ENCODE measurements at places on chromosomes 16 and 17.
A peak's percentile ranks its signal among the peaks of the same experiment; 100 is the strongest.

DNA sequence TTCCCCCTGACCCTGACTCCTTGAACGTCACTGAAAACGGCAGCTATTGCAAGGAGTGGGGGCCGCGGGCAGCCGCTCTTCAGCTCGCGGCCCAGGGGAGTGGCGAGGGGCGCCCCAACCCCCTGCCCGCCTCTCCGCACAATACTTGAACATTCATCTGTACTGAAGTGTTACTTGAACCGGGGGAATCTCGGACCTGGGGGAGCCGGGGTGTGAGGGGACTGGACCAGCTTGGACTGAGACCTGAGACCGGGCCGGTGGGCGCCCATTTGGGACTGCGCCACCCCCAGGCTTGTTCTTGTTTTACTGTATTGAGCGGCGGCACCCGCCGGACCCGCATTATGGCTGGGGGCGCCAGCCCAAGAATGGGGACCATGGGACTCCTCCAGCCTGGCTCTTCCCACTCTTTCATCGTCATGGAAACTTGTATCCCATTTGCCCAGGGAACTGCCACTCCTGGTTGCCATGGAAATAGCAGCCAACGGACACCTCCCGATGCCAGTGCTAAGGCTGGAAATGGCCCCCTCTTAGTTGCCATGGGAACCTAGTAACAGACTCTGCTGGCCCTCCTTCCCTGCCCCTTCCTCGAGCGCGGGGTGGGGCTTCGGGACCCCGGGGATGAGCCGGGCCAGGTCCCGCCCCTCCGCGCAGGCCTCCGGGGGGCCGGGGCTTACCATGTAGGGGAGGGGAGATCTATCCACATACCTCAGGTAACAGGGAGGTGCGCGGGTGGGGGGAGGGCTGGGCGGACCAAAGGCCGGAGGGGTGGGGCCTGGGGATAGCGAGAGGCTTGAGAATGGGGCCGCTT lies 805 bp upstream of the ORAI3 start:
- H3K4me1 ChIP-seq: peaks cover 16% of the 10 kb centered on the region
- no peak for DNase-seq
- H3K27me3 ChIP-seq: no peaks in the 10 kb centered on the region
- H3K27ac ChIP-seq: no peak overlapping the region
- peaks cover 33% of the 10 kb centered on the region for H3K36me3 ChIP-seq

GRCh38 chr17:30279156-30279555 lies 12.6 kb downstream of the BLMH start:
- no peak overlapping the region for H3K27ac ChIP-seq
- H3K4me3 ChIP-seq: no peak overlapping the region
- DNase-seq: no peak
- H3K36me3 ChIP-seq: peaks cover 90% of the 10 kb centered on the region
- H3K4me1 ChIP-seq: no peaks in the 10 kb centered on the region

DNA sequence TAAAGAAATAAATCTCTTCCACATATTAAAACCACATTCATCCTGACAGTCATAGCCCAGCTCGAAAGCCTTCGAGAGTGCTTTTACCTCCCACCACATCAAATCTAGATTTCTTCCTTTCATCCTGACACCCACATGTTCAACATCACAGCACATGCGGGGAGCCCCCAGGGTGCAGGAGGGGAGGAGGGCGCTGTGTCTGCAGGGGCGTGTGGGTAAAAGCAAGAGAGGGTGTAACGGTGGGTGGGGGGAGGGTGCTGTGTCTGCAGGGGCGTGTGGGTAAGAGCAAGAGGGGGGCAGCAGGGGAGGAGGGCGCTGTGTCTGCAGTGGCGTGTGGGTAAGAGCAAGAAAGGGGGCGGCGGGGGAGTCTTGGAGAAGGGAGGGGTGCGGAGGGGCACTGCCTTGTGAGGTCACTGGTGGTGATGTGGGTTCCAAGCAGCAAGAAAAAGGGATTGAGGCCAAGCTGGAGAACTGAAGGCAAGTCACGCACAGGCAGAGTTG lies 34.7 kb downstream of the ADCY9 start:
- no peaks in the 10 kb centered on the region for H3K27me3 ChIP-seq
- peak overlapping the region; percentile 47 for H3K4me3 ChIP-seq
- H3K4me1 ChIP-seq: peaks cover 43% of the 10 kb centered on the region
- H3K27ac ChIP-seq: peak overlapping the region; percentile 48
- DNase-seq: peak; percentile 49

DNA sequence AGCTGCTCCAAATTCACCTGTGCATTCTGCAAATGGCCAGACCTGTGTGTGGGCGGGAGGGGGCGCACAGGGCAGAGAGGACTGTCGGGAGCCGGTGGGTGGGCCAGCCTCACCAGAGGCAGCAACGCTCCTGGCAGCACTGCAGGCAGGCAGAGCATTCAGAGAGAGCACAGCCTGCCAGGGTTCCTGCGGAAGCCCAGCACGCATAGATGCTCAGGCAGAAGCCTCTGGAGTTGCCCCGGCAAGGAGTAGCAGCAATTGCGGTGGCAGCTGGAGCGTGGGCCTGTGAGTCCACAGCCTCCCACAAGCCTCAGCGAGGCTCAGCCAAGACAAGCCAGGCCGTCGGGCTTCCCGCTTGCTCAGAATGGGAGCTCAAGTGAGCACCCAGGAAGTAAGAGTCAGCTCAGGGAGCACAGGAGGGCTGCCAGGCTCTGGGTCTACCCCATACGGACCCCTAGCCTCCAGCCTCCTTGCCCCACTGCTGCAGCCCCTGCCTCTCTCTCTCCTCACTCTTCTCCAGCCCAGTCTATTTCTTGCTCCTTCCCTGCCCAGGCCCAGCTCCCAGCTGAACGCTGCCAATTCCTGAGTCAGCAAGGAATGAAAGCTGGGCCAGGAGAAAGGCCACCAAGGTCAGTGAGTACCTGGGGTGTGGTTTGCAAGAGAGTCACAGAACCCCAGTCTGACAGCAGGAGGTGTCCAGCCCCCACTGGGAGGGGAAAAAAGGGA lies 9.6 kb downstream of the EMC6 start:
- H3K27me3 ChIP-seq: no peaks in the 10 kb centered on the region
- peaks cover 51% of the 10 kb centered on the region for H3K36me3 ChIP-seq
- peak overlapping the region; percentile 76 for H3K27ac ChIP-seq
- H3K4me1 ChIP-seq: peaks cover 8% of the 10 kb centered on the region
- DNase-seq: no peak
- no peak overlapping the region for H3K4me3 ChIP-seq

DNA sequence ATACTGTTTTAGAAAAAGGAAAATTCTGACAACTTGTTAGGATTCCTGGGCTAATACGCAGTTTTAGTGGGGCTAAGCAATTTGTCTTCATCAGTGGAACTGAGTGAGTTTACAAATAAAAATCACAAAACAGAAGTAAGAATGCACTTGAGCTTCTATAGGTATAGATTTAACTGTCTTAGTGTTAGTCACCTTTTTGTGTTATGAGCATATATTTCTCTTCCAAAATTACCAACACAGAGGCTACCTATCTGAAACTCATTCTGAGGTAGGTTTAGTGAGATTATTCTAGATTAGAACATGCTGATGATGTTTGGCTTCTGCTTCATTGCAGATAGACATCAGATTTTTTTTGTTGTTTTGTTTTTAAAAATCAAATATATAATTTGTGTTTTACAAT lies 23.2 kb downstream of the METTL9 start:
- no peak overlapping the region for H3K4me3 ChIP-seq
- no peaks in the 10 kb centered on the region for H3K27me3 ChIP-seq
- H3K27ac ChIP-seq: peak overlapping the region; percentile 40
- no peak for DNase-seq

- peak; percentile 49 for DNase-seq
- no peaks in the 10 kb centered on the region for H3K36me3 ChIP-seq
- peaks cover 11% of the 10 kb centered on the region for H3K4me1 ChIP-seq
- no peak within 1 kb of the TSS for H3K27ac ChIP-seq
Measured at GRCh38 chr16:68737046-68737729, at the start of gene CDH1. TSS of gene CDH1 (plus strand) at chr16:68737292. CDS start at chr16:68737416, 124 bp downstream.

DNA sequence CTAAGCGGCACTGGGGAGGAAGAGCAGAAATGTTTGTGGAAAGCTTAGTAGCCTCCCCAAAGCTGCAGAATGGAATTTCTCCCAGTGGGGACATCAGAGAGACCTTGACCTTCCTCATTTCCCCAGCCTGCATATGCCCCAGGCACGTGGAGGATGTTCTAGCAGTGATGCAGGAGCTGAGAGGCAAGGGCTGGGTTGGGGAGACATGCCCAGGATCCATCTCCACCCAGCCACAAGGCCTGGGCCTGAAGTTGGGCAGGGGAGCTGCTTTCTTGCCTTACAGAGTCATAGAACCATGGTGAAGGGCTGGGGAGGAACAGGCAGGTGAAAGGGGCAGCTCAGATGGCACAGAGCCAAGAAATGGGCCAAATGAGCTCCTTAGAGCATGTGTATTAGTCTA lies 104.0 kb downstream of the TMEM132E start:
- H3K27me3 ChIP-seq: peaks cover 52% of the 10 kb centered on the region
- no peak overlapping the region for H3K27ac ChIP-seq
- DNase-seq: no peak

DNA sequence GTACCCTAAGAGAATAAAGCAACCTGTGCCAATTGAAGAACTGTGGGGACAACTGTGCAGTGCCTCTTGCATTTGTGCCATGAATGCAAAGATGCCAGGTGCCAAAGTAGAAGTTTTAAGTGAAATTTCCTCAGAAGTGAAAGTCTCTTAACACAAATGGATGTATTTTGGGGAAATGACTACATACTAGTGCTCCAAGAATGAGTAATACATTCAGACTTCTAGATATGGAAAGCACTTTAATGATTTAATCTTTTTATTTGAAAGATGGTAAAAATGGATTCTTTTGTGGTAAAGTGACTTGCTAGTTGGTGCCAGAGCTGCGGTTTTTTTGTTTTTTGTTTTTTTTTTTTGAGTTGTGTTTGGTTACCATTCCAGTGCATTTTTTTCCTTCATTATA lies 15.0 kb downstream of the UTP18 start:
- peaks cover 97% of the 10 kb centered on the region for H3K36me3 ChIP-seq
- no peak overlapping the region for H3K4me3 ChIP-seq
- peak overlapping the region; percentile 75 for H3K27ac ChIP-seq

DNA sequence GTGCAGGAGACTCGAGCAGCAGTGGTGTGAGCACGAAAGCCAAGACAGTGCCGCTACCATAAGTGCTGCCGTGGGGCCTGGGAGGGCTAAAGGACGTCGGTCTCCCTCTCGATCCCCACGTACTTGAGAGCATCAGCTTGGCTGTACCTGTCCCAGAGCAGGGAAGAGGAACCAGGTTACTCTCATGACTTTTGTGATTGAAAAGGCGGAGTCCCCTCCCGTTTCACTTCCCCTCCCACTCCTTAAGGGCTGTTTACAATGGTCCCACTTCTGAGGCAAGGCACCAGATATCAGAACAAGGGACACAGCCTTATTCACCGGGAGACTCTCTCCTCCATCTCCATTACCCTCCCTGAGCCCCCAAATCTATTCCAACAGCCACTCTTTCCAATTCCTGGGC lies 20.1 kb downstream of the CNTNAP1 start:
- no peak overlapping the region for H3K4me3 ChIP-seq
- H3K4me1 ChIP-seq: peaks cover 25% of the 10 kb centered on the region
- H3K27me3 ChIP-seq: no peaks in the 10 kb centered on the region
- H3K27ac ChIP-seq: no peak overlapping the region
- DNase-seq: no peak

DNA sequence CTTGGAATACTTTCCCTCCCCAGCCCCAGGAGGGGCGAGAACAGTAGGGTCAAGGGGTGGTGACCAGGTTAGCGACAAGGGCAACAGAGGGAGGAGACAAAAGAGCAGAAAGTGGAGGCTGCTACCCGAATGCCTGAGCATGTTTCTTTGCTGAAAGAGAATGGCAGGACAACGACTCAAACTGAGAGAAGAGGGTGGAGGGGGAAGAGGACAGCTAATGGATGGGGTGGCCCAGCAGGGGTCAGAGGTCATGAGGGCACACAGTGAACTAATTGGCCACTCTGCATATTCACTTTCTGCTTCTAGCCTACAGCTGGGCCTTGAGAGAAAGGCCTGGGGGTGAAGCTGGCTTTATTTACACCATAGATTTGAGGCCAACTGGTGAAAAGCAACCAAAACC lies 19.1 kb upstream of the DDX52 start:
- DNase-seq: no peak
- no peak overlapping the region for H3K27ac ChIP-seq
- H3K27me3 ChIP-seq: peaks cover 14% of the 10 kb centered on the region
- no peaks in the 10 kb centered on the region for H3K36me3 ChIP-seq
- no peak overlapping the region for H3K4me3 ChIP-seq

DNA sequence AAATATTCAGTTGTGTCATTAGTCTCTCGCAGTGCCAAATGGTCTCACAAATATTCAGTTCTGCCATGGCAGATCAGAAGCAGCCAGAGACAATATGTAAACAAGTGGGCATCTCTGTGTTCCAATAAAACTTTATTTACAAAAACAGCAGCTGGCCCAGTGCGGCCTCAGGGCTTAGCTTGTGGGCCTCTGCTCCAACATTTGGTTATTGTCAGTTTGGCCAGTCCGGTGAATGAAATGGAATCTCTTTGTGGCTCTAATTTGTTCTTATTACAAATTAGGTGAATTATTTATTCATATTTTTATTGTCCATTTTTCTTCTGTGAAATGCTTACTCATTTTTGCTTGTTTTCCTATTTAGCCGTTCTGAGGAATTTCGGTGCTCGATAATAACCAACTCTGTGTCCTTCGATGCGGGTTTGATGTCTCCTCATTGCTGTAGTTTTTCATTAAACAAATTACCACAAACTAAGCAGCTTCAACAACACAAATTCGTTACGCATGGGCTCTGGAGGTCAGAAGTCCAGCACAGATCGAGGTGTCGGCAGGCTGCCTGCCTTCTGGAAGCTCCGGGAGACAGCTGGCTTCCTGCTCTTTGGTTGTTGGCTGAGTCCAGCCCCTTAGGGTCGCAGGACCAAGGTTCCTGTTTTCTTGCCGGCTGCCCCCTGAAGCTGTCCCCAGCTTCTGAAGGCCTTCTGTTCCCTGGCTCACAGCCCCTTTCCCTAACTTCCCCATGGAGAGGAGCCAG lies 4.1 kb upstream of the SLC38A10 start:
- peaks cover 12% of the 10 kb centered on the region for H3K36me3 ChIP-seq
- H3K4me1 ChIP-seq: peaks cover 11% of the 10 kb centered on the region
- no peak overlapping the region for H3K4me3 ChIP-seq
- no peaks in the 10 kb centered on the region for H3K27me3 ChIP-seq

DNA sequence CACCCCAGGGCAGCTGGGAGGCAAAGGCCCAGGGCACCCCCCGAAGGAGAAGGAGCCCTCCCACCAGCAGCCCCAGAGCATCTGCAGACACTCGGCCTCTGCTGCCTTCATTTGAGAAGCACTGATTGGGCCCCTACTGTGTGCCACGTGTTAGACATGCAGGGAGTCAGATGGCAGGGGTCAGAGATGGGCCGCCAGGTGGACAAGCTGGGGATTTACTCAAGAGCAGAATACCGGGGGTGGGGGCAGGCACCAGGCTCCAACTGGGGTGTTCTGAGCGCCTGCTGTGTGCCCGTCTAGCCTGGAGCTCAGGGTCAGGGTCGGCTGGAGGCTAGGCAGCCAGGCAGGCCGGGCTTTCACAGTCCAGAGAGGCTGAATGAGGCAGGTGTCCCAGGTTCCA lies 18.7 kb downstream of the TPSG1 start:
- peaks cover 4% of the 10 kb centered on the region for H3K4me1 ChIP-seq
- no peak for DNase-seq
- H3K4me3 ChIP-seq: no peak overlapping the region

GRCh38 chr17:54814371-54814770 lies 86.3 kb upstream of the TOM1L1 start:
- no peak for DNase-seq
- no peaks in the 10 kb centered on the region for H3K4me1 ChIP-seq
- H3K36me3 ChIP-seq: no peaks in the 10 kb centered on the region

- H3K36me3 ChIP-seq: peaks cover 1% of the 10 kb centered on the region
- no peaks in the 10 kb centered on the region for H3K27me3 ChIP-seq
- peak; percentile 80 for DNase-seq
Measured at GRCh38 chr17:3738562-3739295, 15.0 kb downstream of the HASPIN start.

- DNase-seq: no peak
- H3K4me3 ChIP-seq: no peak overlapping the region
- H3K27me3 ChIP-seq: no peaks in the 10 kb centered on the region
- H3K4me1 ChIP-seq: peaks cover 15% of the 10 kb centered on the region
Measured at GRCh38 chr17:50889528-50890118, 23.5 kb upstream of the TOB1 start.
